PC-3 (cell line): ENCODE measurements at places on chromosomes 12 and 14. TPM values are rescaled to one million over a fixed set of nuclear protein-coding genes. Genes with fewer than 3 reads are reported as not detected.

GRCh38 chr12:113061061-113061694 lies 4.6 kb downstream of the DTX1 start:
- DNase-seq, result no peak

GRCh38 chr12:102776041-102776440 lies 141.0 kb downstream of the PAH start:
- no peak for DNase-seq

- no peak for DNase-seq
These were observed 57.0 kb upstream of the FBRSL1 start for GRCh38 chr12:132432721-132433577.

DNA sequence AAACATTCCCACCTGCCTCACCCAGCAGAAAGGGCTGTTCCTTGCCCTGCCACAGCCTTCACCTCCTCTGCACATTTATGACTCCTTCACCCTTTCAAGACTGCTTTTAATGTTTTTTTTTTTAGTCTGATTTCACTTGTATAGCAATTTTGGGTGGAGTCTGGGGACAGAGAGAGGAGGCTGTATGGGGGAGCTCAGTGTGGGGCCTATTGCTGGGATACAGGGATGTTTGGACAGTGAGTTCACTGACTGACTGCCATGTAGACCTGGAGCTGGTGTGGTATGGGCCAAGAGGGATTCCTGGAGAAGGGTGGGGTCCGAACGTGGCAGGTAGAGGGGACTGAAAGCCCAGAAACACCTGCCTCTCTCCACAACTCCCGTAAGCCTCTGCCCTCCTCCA lies 1.9 kb upstream of the KRT85 start:
- no peak for DNase-seq

DNA sequence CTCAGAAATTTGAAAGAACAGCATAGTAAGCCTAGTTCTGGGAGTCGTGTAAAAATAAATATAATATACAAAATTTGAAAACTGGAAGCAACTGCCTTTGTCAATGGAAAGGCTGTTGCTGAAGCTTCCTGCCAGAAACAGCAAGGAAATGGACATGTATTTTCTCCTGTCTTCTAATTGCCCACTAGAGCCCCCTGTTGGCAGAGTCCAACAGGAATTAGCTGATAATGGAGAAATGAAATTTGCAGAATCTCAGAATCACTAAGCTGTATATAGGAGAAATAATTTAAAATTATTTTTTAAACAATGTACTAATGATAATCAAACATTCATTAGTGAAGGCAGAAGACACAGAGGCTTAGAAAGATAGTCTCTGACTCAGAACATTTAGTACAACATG lies 414.8 kb downstream of the SLC6A15 start:
- peak; percentile 25 for DNase-seq

Gene HELB
- 2.1 and 2.7 TPM in 2 replicates for total RNA-seq
